Psoas muscle (tissue), 8 donors: ENCODE measurements at places on chromosomes 2 and 18. TPM values are rescaled to one million over a fixed set of nuclear protein-coding genes. Genes with fewer than 3 reads are reported as not detected.

Gene REEP1
- 4.8 TPM for polyA plus RNA-seq

Gene CHRNG
- 1.5 TPM for polyA plus RNA-seq

Gene CFC1B
- not detected for polyA plus RNA-seq

Gene AOX1
- polyA plus RNA-seq: 5.1 TPM

Gene PXDN
- 4.8 TPM for polyA plus RNA-seq

Gene EIF4E2
- 85.2 TPM for polyA plus RNA-seq

Gene DYNAP
- polyA plus RNA-seq: not detected

Gene SERPINB3
- 0.08 TPM for polyA plus RNA-seq

Gene SERPINB2
- polyA plus RNA-seq: not detected

Gene VIT
- 4.5 TPM for polyA plus RNA-seq

DNA sequence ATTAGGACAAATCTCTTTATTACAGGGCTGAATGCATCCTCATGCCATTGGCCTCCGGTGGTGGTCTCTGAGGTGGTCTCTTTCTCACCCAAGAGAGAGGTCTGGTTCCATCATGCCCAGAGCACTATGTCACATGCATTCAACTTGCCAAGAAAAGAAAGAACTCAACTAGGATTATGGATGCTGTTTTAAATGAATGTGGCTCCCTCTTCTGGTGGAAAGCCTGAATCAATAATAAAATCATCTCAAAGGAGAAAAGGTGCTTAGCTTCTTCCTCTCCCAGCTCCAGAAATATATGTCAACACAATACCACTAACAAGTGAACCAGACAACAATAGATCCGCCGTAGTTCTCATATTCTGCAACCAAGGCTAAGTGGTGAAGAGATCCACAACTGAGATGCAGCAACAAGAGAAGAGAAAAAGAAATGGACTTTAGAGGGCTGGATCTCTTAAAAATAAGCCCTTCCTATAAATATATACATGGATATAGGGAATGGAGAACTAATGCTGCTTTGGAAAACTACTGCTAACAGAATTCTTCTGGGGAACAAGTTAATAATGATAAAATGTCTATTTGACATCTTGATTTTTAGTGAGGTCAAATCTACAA is 396.8 kb downstream of the NCKAP5 start:
- no peak for DNase-seq

DNA sequence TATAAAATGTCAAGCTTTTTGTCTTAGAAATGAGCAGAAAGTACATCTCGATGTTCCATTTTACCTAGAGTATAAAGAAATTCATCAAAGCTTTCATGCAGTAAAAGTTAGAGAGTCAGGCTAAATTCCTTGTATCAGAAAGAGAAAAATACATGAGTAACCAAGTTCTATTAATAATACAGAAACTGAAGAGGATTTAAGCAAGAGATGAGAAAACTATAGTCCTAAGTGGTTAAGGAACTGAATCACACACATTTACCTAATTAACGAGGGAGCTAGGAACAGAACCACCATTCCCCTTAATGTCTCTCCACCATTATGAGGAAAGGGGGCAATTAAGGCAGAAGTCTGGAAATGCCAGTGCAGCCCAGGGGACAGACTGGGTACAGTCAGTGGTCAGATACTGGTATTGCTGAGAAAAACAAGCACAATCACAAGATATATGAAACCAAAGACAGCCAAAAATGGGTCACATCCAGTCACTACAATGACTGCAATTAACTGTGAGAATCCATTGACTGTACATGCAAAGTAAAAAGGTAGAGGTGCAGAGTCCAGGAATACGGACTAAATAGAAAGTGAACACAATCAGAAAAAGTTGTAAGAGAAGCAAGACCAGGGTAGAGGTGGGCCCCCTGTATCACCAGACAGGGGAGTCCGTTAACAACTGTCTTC is 23.9 kb downstream of the MAP4K3 start:
- no peak for DNase-seq

GRCh38 chr2:20282916-20283592 is 58.1 kb upstream of the SDC1 start:
- DNase-seq: peak; percentile 66

DNA sequence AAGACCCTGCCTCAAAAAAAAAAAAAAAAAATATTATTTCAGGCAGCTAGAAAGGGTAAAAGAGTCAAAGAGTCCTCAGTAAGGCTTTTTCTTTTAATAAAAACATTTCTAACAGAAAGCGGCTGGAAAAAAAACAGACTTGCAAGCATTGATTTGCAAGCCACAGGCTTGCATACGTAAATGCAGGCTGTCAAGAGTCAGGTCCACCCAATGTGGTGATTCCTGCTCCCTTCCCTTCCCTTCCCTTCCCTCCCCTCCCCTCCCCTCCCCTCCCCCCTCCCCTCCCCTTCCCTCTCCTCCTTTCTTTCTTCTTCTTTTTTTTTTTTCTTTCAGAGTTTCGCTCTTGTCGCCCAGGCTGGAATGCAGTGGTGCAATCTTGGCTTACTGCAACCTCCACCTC is 74.4 kb upstream of the GULP1 start:
- no peak for DNase-seq

GRCh38 chr2:3504741-3505140 is 14.6 kb downstream of the ADI1 start:
- DNase-seq: no peak

GRCh38 chr2:124482551-124482950 is 457.5 kb downstream of the CNTNAP5 start:
- no peak for DNase-seq

GRCh38 chr18:658001-658946 is 821 bp downstream of the TYMS start:
- DNase-seq: peak; percentile 81

DNA sequence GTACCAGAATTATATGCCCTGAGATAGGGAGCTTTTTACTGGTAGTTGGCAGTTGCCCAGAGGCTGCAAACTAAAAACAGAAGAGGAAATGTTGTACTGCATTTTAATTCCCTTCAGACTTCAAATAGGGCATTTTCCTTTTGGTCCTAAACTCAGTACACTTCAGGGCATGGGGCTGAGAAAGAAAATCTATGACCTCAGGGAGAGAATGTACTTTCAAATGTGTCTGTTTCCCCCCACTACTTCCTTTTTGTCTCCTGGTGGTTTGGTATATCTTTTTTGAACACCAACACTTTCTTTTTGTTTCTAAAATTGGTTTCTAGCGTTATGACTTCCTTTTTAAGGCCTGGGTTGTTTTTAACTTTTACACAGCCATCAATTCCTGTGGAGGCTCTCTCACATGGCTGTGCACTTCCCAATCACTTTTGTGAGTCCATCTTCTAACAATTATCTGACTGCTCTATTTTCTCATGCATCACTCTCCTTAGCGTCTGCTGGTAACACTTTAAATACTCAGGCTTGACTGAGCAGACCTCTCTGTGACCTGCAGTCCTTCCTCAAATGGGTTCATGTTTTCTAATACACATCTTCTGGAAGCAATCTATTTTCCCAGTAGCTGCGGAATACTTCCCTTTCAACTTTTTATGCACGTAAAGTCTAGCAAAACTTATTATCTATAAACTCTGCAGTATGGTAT is 596.0 kb downstream of the LRP1B start:
- no peak for DNase-seq

DNA sequence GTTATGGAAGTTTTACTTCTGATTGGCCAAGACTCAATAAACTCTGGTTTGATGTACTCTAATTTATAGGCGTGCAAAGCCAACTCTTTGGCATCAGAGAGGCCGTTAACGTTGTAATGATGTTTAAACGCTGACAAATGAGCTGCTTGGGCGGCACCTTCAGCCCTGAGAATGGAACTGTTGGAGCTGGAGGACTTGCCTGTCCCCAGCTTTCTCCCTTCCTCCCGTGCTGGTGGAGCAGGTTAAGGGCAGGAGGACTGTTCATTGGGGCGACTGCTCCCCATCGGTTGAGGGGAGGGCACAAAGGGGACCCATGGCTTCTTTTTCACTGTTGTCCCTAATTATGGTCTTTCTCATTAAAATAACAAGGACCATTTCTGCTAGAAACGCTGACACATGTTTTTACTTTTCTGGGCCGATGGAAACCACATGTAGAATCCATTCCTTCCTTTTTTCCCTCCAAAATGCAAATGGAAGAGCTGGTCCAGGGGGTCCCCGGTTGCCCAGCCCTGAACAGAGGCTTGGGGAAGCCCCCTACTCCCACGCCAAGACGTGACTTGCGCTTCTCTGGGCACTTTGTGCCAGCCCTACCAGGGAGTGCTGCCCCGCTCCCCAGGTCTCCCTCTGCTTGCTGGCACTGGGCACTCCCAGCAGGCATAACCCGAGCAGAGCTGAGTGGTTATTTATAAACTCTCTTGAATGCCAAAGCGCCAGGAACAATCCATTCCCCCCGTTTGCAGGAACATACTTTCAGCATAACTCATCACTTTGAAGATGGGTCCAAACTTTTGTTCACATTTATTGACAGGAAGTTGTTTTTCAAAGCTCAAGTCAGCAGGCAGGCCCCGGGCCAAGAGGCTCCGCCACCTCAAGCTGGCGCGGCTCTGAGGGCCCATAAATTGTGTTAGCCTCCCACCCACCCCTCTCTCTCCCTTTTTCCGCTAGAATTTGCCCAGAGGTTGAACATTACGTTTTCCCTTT is 170.1 kb downstream of the ASB1 start:
- peak; percentile 71 for DNase-seq

DNA sequence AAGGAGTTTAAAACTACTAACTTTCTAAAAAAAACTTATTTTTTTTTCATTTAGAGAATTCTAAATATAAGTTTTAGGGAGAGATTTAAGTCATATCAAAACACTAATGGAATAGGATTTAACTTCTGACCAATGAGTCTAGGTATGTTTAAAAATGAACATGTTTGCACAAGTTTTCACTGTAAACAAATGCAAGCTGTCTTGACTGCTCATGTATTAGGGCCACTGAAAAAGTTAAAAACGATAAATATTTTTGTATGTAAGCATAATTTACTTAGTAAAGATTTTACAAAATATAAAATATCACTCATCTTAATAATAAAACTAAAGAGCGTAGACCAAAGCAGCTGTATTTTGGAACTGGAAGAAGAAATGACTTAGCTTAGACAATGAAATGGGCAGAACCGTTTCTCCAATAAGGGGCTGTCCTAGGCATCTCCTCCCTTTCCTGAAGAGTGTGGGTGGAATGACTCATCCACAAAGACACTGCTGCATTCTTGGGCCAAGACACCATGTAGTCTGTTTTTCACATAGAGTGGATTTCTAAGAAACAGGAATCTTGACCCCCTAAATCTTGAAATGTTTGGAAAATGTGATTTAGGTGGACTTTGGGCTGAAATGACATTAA is 118.8 kb downstream of the MEP1B start:
- DNase-seq: no peak

- no peak for DNase-seq
Observed at GRCh38 chr2:200360364-200360763, 53.9 kb downstream of the SPATS2L start.

- DNase-seq: peak; percentile 8
Observed at GRCh38 chr2:239204876-239205468, 195.8 kb downstream of the HDAC4 start.
